Naive thymus-derived CD8-positive, alpha-beta T cell (primary cell): ENCODE measurements at places on chromosomes 2 and 18. TPM values are rescaled to one million over a fixed set of nuclear protein-coding genes. Genes with fewer than 3 reads are reported as not detected.

- H3K27ac ChIP-seq: no peak overlapping the region
- H3K27me3 ChIP-seq: peaks cover 71% of the 10 kb centered on the region
- no peak for DNase-seq
- H3K4me1 ChIP-seq: peaks cover 25% of the 10 kb centered on the region
- H3K4me3 ChIP-seq: no peak overlapping the region
These were observed 28.3 kb upstream of the ATP6V1B1 start for GRCh38 chr2:70907130-70908057.

DNA sequence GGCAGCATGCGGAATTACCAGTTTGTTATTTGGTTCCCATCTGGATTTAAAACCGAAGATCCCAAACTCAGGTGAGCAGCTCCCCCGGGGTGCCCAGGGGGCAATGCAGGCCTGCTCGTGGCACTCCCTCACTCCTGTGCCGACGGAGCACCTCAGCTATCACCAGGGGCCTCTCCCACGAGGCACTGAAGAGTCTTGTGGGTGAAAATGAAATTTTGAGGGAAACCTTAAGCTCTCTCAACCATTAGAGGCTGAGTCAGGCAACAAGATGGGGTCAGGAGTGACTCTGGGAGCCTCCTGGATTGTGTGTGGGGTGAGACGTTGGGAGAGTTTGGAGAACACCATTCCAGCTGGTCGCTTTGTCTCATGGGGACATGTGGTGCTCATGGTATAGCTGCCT, 189.0 kb downstream of the PRKCE start:
- no peak for DNase-seq
- peaks cover 2% of the 10 kb centered on the region for H3K36me3 ChIP-seq
- no peaks in the 10 kb centered on the region for H3K27me3 ChIP-seq
- no peak overlapping the region for H3K4me3 ChIP-seq

The SCTR gene
- not detected for total RNA-seq

The ZBTB14 gene
- 42.7 TPM for total RNA-seq

- DNase-seq: no peak
- H3K4me3 ChIP-seq: no peak overlapping the region
- peaks cover 18% of the 10 kb centered on the region for H3K36me3 ChIP-seq
- H3K4me1 ChIP-seq: peaks cover 35% of the 10 kb centered on the region
- no peaks in the 10 kb centered on the region for H3K27me3 ChIP-seq
- peak overlapping the region; percentile 64 for H3K27ac ChIP-seq
These were observed 352.5 kb downstream of the ARHGAP15 start for GRCh38 chr2:143481733-143482132.

The VWA3B gene
- not detected for total RNA-seq

- no peaks in the 10 kb centered on the region for H3K36me3 ChIP-seq
- no peak for DNase-seq
- no peaks in the 10 kb centered on the region for H3K27me3 ChIP-seq
- H3K4me3 ChIP-seq: no peak overlapping the region
These were observed 68.6 kb upstream of the PELI1 start for GRCh38 chr2:64212801-64213321.

DNA sequence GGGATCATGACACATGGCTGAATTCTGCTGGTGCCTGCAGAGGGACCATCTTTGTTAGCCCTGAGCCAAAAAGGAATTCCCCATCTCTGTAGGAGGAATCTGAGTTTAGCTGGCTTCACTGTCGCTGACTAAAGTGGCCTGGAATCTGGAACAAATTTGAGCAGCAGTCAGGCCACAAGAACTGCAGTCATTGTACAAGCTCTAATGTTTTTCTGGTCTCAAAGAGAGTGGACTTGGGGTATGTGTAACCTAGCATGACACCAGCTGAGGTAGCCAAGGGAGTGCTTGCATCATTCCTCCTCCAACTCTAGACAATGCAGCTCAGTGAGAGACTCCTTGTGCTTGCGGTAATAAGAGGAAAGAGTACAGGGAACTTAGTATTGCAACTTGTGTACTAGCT, 539.1 kb upstream of the LRRTM4 start:
- H3K36me3 ChIP-seq: no peaks in the 10 kb centered on the region
- H3K4me3 ChIP-seq: no peak overlapping the region
- H3K4me1 ChIP-seq: no peaks in the 10 kb centered on the region
- H3K27ac ChIP-seq: no peak overlapping the region
- no peaks in the 10 kb centered on the region for H3K27me3 ChIP-seq

The CPO gene
- total RNA-seq: not detected

DNA sequence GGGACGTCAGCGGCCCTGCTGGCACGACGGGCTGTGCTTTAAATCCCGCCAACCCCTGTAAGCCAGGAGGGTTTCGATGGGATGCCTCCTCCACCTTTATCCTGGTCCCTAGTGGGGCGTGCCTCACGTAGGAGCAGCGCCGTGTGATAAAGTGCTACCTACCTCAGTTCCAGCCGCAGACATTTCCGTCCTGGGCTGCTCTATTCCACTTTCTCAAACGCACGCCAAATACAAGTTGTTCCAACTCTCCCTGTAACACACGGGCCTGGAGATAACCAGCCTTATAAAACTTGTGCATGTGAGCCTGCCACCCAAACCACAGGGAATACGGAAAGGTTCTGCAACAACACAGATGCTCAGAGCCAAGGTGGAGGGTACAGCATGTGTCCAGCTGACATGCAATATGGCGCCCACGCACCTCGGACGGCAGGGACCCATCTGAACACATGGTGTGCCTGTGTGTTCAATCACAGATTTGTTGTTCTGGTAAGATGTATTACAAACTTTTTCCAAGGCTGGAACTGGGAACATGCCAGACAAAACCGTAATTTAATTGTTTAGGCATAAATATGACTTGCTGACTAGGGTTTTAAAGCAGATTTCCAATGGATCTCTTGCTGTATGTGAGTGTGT, 47.7 kb downstream of the ZNF516 start:
- no peak overlapping the region for H3K4me3 ChIP-seq
- H3K36me3 ChIP-seq: no peaks in the 10 kb centered on the region
- H3K4me1 ChIP-seq: peaks cover 53% of the 10 kb centered on the region
- no peaks in the 10 kb centered on the region for H3K27me3 ChIP-seq
- no peak for DNase-seq
- H3K27ac ChIP-seq: no peak overlapping the region

DNA sequence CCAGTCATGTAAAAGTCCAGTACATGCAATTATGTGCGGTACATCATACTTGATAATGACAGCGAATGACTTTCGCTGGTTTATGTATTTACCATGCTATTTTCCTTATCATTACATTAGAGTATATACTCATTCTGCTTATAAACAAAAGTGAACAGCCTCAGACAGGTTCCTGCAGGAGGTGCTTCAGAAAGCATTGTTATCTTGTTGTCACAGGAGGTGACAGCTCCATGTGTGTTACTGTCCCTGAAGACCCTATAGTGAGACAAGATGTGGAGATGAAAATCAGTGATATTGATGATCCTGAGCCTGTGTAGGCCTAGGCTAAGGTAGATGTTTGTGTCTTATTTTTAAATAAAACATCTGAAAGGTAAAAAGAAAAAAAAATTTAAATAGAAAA, 15.3 kb upstream of the MPPE1 start:
- H3K4me1 ChIP-seq: no peaks in the 10 kb centered on the region
- no peaks in the 10 kb centered on the region for H3K27me3 ChIP-seq
- no peak overlapping the region for H3K4me3 ChIP-seq
- no peak overlapping the region for H3K27ac ChIP-seq

The PSMA8 gene
- total RNA-seq: 1.7 TPM

The NT5DC4 gene
- not detected for total RNA-seq

DNA sequence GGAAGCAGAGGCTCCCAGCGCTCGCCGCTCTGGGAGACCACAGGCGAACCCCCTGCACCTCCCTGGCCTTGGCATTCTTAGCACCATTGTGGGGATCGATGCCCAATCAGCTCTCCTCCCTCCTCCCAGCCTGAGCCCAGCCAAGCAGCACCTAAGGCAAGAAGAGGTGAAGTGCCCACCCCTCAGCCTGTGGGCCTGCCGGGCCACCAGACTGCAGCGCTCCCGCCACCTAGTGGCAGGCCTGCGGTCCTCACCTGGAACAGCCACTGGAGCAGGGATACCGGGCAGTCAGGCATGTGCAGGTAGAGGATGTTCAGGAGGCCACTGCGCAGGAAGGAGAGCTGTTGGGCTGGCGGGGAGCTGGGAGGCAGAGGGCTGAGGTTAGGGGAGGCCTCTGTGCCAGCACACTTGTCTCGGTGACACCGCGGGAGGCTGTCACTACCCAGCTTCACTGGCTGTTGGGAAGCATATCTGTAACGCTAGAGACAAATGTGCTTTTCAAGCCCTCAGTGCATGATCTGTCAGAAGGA, 35.2 kb downstream of the FAM178B start:
- H3K27ac ChIP-seq: no peak overlapping the region
- no peaks in the 10 kb centered on the region for H3K27me3 ChIP-seq
- H3K36me3 ChIP-seq: no peaks in the 10 kb centered on the region
- H3K4me3 ChIP-seq: no peak overlapping the region
- peaks cover 28% of the 10 kb centered on the region for H3K4me1 ChIP-seq
- DNase-seq: peak; percentile 63

The TRIM43 gene
- total RNA-seq: not detected

The CCDC102B gene
- 9.2 TPM for total RNA-seq

The RGPD3 gene
- total RNA-seq: not detected

DNA sequence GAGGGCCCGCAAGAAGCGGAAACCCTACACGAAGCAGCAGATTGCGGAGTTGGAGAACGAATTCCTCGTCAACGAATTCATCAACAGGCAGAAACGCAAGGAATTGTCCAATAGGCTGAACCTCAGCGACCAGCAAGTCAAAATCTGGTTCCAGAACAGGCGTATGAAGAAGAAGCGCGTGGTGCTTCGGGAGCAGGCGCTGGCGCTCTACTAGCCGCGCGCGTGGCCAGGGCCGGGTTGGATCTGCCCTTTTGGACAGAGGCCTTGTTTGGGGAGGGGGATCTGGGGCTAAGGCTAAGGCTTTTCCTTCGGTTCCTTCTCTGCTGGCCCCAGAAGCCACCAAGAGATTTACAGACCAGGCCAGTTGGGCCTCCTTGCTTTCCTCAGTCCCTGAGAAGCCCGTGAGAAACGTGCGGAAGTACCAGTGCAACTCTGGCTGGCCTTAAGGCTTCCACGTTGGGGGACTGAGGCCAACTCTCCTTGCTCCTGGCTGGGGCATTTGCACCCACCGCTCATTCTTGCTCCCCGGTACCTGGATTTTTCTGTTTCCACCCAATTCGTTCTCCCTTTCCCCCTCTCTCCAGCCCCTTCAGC, 1.0 kb downstream of the HOXD12 start:
- H3K4me1 ChIP-seq: peaks cover 26% of the 10 kb centered on the region
- H3K27me3 ChIP-seq: peaks cover 82% of the 10 kb centered on the region
- H3K4me3 ChIP-seq: no peak overlapping the region
- peaks cover 11% of the 10 kb centered on the region for H3K36me3 ChIP-seq
- H3K27ac ChIP-seq: no peak overlapping the region

The TMEM17 gene
- not detected for total RNA-seq

The FAM237A gene
- not detected for total RNA-seq

The TUBA3E gene
- not detected for total RNA-seq

- H3K36me3 ChIP-seq: peaks cover 24% of the 10 kb centered on the region
- H3K27me3 ChIP-seq: no peaks in the 10 kb centered on the region
- peaks cover 36% of the 10 kb centered on the region for H3K4me1 ChIP-seq
- peak overlapping the region; percentile 56 for H3K4me3 ChIP-seq
These were observed 17.0 kb downstream of the VRK2 start for GRCh38 chr2:58063641-58064040.

The WDR43 gene
- total RNA-seq: 73.2 TPM
